ENCODE measurements at places on chromosomes 12 and 14.
A peak's percentile ranks its signal among the peaks of the same experiment; 100 is the strongest.

DNA sequence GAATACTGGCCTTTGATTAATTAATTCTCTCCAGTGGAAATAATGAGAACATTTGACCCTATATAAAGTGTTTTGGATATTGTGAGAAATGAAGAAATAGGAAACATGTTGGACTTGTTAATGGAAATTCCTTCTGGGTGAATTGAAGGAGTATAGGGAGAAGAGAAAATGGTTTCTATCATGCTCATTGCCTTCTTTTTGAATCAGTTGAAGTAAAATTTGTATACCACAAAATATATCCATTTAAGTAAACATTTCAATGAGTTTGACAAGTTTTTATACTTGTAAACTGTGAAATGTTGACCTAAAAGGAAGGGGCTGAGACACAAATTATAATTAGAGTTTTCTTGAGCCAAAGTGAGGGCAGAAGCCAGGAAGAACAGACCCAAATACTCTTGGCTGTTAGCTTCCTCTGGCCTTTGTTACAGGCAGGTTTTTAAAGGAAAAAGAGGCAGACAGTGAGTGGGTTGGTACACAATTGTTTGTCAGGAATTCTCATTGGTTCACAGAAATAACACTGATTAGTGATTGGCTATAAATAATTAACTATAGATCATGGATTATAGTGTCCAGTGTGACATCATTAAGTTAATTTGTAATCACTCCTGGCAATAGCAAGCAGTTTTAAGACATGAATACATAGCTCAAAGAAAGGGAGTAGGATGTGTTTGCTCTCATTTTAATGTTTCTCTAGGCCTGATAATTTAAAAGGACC is 826 bp downstream of the ZNF705A start:
- DNase-seq = no peak

- DNase-seq = no peak
Measured at GRCh38 chr14:61927520-61927919, 165.3 kb downstream of the SNAPC1 start.

GRCh38 chr12:55713721-55714120 is 2.1 kb upstream of the BLOC1S1 start:
- DNase-seq = no peak

- no peak for DNase-seq
Measured at GRCh38 chr12:43158126-43158525, 393.9 kb downstream of the ADAMTS20 start.

- DNase-seq = peak; percentile 78
Measured at GRCh38 chr14:74973003-74973653, 17.7 kb upstream of the PGF start.

DNA sequence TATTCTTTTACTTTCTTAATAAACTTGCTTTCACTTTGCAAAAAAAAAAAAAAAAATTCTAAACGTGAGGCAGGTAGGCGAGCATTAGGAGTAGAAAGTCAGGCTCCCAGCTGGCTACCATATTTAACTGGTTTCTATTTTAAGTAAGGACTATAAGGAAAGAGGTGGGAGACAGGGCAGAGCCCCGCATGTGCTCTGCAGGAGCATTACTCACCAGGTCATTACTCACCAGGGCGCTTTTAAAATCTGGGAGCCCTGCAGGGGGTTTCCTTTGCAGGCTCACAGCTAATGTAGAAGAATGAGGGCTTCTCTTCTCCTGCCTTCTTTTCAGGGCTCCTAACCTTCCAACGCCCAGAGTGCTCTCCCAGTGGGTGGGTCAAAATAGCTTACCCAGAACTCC is 14.0 kb upstream of the DPF3 start:
- DNase-seq = no peak

- no peak for DNase-seq
Measured at GRCh38 chr12:117521346-117521745, 159.9 kb upstream of the NOS1 start.

GRCh38 chr14:65860956-65861611 is 448.6 kb downstream of the FUT8 start:
- no peak for DNase-seq

GRCh38 chr12:81896771-81897170 is 137.6 kb upstream of the PPFIA2 start:
- DNase-seq = no peak

GRCh38 chr12:75661908-75662307 is 150.5 kb upstream of the KRR1 start:
- no peak for DNase-seq

- DNase-seq = no peak
Measured at GRCh38 chr12:108696111-108696995, 35.0 kb downstream of the CORO1C start.

GRCh38 chr12:129704232-129704830 is 199.5 kb downstream of the TMEM132D start:
- DNase-seq = no peak

GRCh38 chr12:24814379-24815113 is 134.4 kb downstream of the BCAT1 start:
- DNase-seq = no peak

DNA sequence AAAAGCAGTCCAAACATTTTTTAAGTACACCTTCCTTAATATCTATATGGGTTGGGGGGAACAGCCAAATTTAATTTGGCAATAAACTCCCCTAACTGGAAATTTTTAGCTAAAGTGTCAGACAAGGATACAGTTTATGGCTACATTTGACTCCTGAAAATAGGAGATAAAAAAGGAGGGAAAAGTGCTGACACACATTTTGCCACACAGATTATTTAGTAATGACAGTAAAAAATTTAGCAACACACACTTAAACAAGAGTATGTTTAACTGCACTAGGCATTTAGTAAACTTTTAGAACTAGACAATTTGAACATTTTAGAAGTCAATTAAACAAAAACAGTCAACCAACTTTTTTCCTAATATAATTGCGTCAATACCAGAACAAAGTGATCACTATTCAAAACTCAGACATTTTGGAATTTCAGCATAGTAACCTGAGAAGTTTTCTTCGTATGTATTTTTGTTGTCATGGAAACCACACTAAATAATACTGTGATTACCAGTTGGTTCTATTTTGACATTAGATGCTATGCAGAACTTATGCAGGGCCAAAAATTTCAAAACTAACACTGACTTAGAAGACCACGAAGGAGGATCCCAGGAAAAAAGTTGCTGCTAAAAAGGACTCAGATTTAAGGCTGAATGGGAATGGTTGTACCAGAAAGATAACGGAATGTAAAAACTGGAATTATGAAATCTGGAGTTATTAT is 13.4 kb downstream of the GMFB start:
- DNase-seq = no peak

DNA sequence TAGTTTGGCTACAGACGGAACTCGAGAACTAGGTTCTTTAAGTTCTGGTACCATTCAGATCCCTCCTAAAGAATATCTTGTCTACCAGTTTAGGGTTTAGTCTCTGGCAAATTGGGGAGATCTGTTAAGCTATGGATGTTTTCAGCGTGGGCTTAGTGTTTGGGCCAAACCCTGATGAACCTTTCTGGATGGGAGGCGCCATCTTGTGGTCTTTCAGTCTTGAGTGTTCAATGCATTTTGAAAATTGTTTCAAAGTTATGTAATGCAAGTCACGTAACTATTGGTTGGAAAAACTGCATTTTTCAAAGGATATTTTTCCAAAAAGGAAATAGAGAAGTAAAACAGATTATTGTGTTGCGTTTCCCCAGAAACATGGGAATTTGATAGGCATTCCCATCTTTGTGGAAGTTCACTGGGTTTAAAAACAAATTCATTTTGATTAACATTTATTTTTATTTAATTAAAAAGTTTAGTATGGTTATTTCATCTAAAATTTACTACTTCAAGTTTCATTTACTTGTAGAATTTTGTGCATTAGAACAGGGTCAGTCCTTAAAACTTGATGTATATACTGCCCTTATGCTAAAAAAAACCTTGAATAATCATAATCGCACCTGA is 169.0 kb downstream of the PRIMA1 start:
- no peak for DNase-seq

DNA sequence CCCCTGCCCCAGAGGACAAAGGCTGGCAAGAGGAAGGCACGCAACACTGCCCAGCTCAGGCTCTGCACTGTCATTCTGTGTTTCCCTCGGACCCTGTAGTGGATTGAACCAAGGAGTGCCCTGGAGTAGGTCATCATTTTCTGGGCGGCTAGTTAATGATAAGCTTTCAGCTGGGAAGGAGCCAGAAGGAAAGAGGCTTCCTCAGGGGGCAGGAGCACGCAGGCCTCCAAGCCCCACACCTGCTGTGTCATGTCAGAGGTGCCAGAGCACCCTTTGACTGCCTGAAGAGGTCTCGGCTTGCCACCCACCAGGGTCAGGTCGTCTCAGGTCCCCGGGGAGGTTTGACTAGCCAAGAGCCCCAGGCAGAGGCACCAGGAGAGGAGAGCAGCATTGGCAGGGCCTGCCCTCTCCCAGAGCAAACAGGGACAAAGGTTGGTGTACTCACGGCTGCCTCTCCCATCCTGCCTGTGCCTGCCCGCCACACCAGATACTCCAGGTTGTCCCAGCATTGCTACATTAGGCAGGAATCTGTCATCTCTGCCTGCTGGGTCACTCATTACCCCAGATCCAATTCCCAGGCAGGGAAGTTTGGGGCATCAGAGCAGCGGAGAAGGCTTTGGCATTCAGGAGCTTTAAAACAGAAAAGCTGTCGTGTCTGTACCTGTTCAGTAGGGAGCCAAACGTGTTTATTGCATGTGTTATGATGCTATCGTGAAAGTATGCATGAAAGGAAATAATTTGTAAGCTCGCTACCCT is 33.5 kb upstream of the ATP2A2 start:
- DNase-seq = no peak

- no peak for DNase-seq
Measured at GRCh38 chr14:49526101-49526500, 60.1 kb downstream of the RPS29 start.

- no peak for DNase-seq
Measured at GRCh38 chr14:105322791-105323556, 8.4 kb downstream of the PACS2 start.

- no peak for DNase-seq
Measured at GRCh38 chr14:77763316-77763715, 2.4 kb upstream of the SNW1 start.

GRCh38 chr12:19153396-19153795 is 23.9 kb downstream of the PLEKHA5 start:
- DNase-seq = no peak

DNA sequence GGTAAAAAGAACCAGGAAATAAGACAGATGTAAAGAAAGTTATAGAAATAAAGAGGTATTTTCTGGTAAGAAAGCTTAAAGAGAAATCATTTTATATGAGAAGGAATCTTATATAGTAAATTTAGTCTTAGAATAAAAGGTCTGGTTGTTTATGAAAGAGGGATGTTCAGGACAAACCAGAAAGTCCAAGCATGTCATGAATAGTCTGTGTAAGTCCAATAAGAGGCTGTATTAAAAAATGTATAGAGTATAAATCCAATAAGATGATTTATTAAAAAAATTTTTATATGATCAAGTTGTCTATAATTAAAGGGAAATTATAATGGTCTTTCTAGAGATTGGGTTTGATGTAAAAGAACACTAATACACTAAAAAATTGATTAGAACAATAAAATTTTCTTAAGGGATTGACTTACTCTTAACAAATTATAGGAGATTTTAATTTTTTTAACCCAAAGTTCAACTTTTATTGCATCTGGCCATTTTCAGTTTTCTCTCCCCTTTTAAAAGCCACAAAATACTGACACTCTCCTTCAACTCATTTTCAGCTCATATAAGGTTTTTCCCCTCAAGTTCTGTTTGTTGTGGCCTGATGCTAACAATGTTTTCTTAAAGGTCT is 35.1 kb downstream of the ST8SIA1 start:
- no peak for DNase-seq

- DNase-seq = no peak
Measured at GRCh38 chr12:56212361-56212760, 9.4 kb downstream of the RNF41 start.

DNA sequence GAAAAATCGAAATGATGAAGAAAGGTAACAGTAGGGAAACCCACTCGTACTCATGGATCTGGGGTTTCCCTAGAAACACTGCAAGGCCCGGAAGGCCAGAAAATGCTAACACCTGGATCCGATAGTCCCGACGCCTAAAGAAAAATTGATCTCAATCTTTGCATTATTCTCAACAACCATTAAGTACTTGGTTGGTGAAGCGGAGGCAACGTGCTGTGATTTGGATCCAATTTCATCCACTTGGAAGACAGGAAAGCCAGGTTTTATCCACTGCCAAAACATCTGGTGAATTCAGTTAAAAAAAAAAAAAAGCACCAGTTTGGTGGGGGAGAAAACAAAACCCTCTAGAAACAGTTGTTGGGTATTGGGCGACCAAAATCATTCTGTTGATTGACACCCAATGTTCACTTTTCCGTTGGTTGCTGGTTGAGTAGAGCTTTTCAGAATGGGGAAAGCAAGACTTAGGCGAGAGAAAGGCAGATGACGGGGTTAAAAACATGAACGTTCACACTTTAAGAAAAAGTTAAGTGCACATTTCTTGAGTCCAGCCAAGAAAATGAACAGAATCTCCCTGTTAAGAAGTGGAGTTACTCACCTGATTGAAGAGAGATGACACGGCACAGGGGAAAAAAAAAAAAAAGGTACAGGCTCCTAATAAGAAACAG is 41.9 kb upstream of the MED13L start:
- no peak for DNase-seq

- no peak for DNase-seq
Measured at GRCh38 chr12:3336606-3337311, 154.2 kb upstream of the PRMT8 start.

DNA sequence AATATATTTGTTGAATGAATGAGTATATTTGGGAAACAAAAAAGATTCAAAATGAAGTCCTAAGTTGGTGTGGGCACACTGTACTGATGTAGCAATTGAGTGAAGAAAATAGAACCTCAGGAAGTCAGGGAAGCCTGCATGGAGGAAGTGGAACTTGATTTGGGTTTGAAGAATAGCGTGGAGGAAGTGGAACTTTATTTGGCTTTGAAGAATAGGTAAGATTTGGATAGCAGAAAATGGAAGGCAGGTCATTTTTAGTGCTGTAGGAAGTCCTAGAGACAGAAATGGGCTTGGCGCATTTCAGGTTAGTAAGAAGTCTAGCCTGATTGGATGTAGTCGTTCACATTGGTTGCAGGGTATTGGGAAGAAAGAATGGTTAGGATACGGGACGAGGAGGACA is 5.4 kb downstream of the C12orf75 start:
- DNase-seq = no peak

DNA sequence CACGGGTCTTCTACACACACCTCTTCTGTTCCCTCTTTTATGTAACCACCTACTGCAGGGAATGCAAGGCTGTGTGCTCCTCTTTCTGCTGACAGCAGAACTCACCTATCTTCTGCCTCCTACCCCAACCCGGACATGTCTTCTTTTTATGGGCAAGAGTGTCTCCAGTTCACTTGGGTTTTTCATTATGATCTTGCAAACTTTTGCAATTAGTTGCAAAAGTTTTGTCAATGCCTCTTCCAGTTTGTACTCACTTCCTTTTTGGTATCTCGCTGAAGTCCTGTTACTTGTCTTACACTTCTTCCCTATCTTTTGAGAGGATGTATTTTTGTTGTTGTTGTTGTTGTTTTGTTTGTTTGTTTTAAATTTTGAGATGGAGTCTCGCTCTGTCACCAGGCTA is 50.6 kb downstream of the DRAM1 start:
- no peak for DNase-seq

- DNase-seq = no peak
Measured at GRCh38 chr14:63659726-63660125, 18.1 kb upstream of the WDR89 start.
